Activated CD8-positive, alpha-beta memory T cell treated with anti-CD3 and anti-CD28 coated beads for 48 hours (primary cell): ENCODE measurements at places on chromosomes 3 and 15.
A peak's percentile ranks its signal among the peaks of the same experiment; 100 is the strongest.

GRCh38 chr3:127484601-127485388 is 105.7 kb downstream of the TPRA1 start:
- DNase-seq, result no peak

DNA sequence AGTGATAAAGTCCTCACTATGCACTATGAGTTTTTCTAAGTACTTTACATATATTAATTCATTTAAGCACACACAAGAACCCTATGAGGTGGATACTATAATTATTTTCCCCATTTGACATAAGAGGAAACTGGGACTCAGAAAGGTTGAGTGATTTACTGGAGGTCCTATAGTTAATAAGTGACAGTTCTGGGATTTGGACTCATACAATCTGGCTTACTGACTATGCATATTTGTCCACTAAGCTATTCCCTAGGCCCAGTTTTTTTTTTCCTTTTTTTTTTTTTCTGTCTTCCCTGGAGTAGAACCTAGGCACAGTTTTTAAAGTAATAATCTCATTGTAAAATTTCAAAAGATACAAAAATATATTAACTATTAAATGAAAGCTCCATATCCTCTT is 6.3 kb upstream of the RTP2 start:
- no peak for DNase-seq

GRCh38 chr15:75195122-75195765 is 6.4 kb upstream of the C15orf39 start:
- DNase-seq, result no peak

DNA sequence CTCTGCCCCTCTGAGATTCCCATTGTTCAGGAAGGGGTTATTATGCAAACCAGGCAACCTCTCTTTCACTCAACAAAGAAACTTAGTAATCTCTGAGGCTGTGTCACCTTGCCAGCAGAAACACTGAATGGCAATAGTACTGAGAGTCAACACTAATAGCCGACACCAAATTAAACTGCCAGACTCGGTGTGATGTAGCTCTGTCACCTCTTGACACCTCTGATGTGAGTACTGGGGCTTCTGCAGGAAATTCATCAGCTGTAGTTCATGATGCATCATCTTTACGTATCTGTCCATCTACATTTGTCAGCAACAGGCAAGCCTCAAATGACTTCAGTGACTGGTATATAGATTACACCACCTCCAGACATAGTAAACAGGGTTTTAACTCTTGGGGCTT is 65.0 kb upstream of the ONECUT1 start:
- DNase-seq, result no peak

GRCh38 chr3:175456466-175456865 is 597.3 kb downstream of the NAALADL2 start:
- DNase-seq, result no peak

- DNase-seq, result no peak
Measured at GRCh38 chr3:40504636-40505430, 1.0 kb upstream of the ZNF620 start.

GRCh38 chr3:149381173-149382100 is 4.0 kb upstream of the TM4SF1 start:
- no peak for DNase-seq

GRCh38 chr3:7683426-7683825 is 818.2 kb upstream of the LMCD1 start:
- no peak for DNase-seq

GRCh38 chr15:60344987-60345386 is 52.8 kb downstream of the ANXA2 start:
- no peak for DNase-seq

DNA sequence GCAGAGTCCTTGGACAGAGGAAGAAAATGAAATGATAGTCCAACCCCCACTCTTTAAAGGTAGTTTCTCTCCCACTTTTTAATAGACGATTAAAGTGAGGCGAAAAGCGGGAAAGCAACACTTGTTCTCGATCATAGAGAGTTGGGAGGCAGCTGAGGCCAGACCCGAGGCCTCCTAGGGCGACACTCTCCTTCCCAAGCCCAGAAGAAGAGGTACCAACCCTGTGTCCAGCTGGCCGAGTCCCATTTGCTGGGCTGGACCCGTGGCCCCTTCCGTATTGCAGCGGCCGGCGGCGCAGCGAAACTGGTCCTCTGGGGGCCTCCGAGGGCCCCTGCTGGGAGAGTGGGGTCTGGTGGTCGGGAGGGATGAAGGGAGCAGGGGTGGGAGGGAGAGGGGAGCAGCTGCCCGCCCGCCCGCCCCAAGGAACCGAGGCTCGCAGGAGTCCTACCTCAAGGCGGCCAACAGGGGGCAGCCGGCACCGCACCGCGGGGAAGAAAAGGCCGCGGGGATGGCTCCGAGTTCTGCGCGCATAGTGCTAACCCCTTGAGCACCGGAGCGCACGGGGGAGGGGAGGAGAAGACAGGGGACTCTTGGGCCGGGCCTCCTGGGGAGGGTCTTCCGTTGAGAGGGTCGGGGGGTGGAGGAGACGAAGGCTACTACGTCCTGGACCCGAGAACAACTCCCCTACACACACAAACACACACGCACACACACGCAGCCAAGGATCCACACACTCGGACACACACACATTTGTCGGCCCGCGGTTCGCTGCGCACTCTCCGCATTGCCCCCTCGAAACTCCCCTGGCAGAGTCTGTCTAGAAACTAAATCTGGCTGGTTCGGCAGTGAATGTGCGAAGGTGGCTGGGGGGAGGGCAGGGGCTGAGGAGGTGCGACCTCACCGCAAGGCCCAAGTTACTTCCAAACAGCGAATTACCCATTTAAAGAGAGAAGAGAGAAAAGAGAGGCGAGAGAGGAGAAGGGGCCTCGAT is 2.0 kb downstream of the WNT5A start:
- peak; percentile 19 for DNase-seq

DNA sequence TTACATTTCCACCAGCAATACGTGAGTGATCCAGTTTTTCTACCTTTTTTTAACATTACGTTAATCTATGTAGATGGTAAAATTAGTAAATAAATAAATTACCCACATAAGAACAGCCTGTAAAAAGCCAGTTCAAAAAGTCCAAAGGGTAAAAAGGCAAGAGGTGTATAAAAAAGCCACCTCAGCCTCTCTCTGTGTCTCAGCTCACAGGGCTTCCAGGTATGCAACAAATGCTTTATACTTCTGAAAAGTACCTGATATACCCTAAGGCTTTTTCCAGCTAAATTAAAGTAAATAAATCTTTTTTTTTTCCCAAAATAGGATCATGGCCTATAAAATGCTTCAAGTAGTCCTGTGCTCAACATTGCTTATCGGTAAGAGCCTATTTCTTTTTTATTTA is at the start of gene C3orf85:
TSS of gene C3orf85 (plus strand) at position 197 of the 400 bp plus-strand sequence. CDS start at position 326, 129 bp downstream.
- no peak for DNase-seq

- DNase-seq, result no peak
Measured at GRCh38 chr3:157045238-157045850, 114.6 kb downstream of the CCNL1 start.

DNA sequence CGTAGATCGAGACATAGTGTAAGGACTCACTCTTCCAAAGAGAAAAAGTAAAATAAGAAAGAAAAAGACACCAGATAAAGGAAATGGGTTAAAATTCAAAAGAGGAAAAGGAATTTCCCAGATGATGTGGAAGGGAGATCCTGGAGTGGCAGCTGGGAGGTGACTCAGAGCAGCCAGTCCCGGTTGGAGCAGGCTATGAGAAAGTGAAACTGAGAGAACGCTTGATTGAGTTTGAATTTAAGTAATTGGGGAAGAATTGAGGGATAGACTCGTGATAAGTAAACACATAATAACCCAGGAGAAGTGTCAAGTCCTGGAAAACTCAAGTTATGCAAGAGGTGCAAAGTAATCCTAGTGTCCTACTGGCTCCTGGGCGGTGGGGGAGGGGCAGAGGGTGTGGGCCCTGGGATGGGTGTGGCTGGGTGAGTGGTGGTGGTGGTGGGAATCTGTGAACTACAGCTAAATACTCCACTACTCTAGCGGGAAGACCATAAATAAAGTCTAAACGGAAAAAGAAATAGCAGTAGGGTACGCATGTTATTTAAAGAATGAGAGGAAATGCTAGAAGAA is 1.2 kb downstream of the PRR20G start:
- DNase-seq, result no peak

DNA sequence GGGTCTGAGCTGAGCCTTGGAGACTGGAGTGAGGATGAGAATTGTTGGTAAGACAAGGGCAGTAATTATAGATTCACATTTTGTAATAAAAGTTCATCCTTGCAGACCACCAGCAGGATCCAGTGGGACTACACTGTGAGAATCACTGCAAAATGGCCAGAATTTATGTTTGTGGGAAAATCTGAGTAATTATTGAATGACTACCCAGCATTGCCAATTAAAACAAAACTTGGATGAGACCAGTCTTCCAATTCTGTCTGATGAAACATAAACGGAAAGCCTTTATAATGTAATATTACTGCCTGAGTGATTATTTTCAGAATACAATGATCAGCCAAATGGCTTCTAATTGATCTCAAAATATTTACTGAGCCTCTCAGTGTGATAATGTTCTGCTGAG is 323.3 kb upstream of the C2CD4B start:
- no peak for DNase-seq

DNA sequence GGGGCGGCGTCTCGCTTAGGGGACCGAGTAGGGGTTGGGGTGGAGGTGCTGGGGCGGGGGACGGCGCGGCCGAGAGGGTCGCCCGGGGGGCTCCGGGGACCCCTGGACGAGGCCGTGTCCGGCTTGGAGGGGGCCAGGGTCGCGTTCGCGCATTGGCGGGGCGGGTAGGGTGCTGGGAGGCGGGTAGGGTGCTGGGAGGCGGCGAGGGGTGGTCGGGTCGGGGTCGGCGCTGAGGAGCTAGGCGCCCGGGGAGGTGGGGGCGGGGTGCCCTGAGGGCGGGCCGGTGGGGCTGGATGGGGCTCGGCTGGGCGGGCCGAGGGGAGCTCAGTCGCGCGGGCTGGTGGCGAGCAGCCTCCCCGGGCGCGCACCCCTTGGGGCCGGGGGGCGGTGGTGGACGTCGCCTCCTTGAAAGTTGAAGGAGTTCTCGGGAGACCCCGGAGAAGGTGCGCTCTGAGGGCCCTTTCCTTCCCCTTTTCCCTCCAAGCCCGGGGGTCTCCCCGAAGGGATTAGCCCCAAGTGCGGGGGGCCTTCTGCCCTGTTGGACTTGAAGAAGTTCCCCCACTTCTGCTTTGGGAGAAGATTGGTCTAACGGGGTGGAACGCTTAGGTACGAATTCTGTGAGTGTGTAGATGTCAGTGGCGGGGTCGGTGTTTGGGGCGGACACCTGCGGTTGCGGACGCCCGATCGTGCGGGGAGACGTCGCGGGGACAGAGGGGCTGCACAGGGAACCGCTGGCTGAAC is 543 bp downstream of the MEF2A start:
- no peak for DNase-seq

DNA sequence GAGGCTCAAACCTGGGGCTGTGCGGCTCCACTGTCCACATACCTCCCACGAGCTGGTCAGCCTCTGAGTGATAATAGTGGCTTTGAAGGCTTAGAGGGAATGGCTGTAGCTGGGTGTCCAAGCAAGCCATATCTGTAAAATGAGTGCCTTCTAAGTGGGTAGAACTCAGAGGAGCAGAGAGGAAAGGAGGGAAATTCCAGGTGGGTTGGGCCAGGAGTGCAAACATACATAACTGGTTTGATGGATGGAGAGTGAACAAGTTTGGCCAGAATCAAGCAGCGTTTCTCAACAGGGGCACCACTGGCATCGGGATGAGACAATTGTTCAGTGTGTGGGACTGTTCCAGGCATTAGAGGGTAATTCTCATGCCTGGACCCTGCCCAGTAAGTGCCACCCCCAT is 91.1 kb downstream of the ASB7 start:
- no peak for DNase-seq

DNA sequence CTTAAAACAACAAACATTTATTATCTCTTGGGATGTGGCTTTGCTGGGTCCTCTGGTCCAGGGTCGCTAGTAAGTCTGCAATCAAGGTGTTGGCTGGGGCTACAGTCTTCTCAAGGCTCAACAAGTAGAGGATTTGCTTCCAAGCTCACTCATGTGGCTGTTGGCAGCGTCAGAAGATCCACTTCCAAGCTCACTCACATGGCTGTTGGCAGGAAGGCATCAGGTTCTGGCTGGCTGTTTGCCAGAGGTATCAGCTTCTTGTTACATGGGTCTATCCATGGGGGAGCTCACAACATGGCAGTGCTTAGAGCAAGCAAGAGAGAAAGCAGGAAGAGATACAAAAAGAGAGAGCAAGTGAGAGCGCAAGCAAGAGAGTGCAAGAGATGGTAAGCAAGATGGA is 15.0 kb upstream of the BNC1 start:
- no peak for DNase-seq

- no peak for DNase-seq
Measured at GRCh38 chr3:120177707-120178306, 83.6 kb upstream of the GSK3B start.

DNA sequence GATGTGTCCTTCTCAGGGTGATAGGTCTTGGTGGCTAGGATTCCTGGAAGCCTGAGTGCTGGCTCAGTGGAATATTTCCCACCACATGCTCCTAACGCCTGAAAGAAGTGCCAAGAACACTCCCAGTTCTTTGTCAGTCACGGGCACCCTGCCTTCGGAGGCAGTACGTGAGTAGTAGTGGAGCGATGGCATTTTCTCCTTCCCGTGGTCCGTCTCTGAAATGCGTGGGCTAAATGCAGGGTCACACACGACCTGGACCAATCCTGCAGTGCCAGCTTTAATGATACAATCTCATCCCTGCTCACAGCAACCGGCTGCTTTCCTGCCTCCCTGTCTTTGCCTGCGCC is 14.5 kb downstream of the H1-8 start:
- DNase-seq, result no peak

GRCh38 chr15:31339558-31339895 is 12.9 kb downstream of the KLF13 start:
- no peak for DNase-seq

DNA sequence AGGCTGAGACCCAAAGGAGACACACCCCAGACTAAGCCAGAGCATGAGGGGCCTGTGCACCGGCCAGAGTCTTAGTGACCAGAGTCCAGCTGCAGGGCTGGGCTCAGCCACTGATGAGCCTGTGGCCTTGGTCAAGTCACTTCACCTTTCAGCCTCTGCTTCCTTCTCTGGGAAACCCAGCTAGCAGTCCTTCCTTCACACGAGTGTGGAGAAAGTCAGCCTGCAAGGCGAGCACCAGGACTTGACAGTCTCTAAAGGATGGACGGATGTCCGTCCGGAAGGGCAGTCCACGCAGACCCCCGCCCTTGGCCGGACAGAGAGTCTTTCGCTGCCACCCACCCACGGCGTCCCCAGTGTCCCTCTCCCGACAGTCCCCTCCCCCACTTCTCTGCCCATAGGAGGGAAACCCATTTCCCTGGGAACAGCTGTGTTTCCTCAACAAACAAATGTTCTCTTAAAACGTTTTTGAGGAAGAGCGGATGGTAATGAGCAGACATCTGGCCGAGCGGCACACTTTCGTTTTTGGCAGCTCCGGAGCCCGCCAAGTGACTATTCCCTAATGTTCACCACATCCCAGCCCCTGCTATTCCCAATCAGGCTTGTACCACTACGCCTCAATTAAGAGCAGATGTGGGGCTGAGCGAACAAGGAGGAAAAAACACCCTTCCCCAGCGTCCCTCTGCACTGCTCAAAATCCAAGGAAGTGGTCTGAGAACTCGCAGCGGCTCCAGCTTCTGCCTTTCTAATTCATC is 129.1 kb upstream of the SMAD3 start:
- no peak for DNase-seq

DNA sequence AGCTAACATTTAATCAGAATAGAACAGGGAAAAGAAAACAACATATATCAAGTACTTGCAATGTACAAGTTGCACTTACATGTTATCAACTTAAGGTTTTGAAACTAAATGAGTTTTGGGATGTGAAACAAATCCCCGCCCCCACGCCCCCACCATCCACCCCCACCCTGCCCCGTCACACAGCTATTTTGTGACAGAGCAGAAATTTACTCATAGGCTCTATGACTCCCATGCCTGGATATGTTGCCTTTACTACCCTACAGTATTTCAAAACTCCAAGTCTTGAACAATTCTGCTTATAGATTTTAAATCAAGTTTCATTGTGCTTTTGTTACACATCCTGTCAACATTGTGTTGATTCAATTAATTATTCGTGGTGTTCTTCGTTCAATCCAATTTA is 18.1 kb upstream of the IL1RAP start:
- no peak for DNase-seq
